Right kidney (tissue), 9 donors: ENCODE measurements at places on chromosomes 16 and 17.

GRCh38 chr17:45292696-45293412, 24.0 kb downstream of the MAP3K14 start:
- DNase-seq: no peak

GRCh38 chr17:7336240-7337175, at the start of gene ACAP1:
Gene ACAP1, plus strand, starts transcription at chr17:7336529. Its CDS starts 206 bp downstream, at chr17:7336735.
- no peak for DNase-seq

GRCh38 chr17:16074423-16074822, 74.8 kb downstream of the TTC19 start:
- DNase-seq: no peak

DNA sequence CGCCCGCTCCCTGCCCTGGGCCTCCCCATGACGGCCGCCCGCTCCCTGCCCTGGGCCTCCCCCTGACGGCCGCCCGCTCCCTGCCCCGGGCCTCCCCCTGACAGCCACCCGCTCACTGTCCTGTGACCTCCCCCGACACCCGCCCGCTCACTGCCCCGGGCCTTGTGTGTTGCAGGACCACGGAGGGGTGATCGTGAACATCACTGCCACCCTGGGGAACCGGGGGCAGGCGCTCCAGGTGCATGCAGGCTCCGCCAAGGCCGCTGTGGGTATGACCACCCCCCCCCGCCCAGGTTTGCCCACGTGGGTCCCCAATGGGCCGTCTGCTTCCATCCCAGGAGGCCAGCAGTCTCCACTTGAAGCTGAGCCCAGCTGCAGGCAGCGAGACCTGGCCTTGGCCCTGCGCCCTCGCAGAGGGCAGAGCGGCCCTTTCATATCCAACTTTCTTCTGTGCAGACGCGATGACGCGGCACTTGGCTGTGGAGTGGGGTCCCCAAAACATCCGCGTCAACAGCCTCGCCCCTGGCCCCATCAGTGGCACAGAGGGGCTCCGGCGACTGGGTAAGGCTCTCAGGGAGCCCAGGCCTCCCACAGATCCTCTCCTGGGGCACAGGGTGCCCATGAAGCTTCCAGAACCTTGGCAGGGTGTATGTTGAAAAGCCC, 9.0 kb downstream of the DECR2 start:
- no peak for DNase-seq

GRCh38 chr16:60304720-60305119, 1570.6 kb upstream of the GOT2 start:
- DNase-seq: no peak

DNA sequence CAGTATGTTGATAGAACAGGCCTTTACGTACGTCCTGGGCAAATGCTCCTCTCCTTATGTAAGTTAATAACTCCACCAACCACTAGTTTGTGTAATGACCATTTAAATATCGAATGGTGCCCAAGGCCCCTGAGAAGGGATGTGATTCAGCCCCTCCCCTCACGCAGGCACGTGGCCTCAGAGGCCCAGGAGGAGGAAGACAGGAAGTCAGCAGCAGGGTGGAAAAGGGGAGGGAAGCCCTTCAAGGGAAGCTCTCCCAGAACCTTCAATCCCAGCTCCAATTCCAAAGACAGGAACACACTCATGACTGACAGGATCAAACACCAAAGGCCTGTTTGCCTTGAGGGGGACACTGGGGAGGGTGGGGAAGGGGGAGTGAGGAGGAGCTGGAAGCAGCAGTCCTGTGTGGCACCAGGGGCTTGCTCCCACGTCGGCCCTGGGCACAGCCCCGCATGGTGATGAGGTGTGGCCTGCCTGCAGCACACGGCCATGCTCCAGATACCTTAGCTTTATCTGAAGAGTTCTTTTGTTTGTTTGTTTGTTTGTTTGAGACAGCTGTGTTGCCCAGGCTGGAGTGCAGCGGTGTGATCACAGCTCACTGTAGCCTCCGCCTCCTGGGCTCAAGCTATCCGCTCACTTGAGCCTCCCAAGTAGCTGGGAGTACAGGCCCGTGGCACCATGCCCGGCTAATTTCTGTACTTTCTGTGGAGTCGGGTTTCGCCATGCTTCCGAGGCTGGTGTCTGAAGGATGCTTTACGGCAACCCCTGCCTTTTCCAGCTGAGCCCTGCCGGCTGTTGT, 105.0 kb downstream of the ZNF778 start:
- no peak for DNase-seq

DNA sequence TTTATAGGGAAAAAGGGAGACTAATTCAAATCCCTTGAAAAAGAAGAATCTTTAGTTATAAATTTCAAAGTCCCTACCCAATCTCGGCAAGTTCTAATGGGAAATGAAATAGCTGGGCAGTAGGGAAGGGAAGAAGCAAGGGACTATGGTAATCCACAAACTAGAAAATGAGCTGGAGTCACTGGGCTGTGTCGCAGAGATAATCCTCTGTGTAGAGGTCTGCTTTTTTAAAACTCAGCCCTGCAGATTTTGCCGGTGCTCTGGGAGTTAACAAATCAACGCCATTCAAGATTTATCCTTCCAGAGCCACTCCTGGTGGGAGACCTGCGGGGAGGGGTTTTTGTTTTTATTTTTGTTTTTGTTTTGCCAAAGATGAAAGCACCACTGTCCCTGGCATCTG, 20.8 kb downstream of the SNX11 start:
- no peak for DNase-seq

DNA sequence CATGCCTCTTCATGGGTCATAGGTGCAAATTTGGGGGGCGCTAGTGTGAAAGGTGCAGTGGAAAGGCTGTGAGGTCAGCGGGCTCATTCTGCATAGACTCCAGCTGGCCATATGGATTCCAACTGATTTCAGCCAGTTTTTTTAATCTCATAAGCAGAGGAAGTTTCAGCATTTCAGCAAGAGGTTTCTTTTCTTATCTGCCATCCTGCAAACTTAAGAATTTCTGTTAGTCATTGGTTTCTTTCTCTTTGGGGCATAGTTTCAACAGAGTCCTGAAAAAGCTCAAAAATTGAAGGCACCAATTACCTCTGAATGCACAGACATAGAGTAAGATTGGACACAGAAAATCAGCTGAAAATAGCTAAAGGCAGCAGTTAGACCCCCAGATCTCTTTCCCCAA, 16.2 kb upstream of the ALOX15 start:
- no peak for DNase-seq

DNA sequence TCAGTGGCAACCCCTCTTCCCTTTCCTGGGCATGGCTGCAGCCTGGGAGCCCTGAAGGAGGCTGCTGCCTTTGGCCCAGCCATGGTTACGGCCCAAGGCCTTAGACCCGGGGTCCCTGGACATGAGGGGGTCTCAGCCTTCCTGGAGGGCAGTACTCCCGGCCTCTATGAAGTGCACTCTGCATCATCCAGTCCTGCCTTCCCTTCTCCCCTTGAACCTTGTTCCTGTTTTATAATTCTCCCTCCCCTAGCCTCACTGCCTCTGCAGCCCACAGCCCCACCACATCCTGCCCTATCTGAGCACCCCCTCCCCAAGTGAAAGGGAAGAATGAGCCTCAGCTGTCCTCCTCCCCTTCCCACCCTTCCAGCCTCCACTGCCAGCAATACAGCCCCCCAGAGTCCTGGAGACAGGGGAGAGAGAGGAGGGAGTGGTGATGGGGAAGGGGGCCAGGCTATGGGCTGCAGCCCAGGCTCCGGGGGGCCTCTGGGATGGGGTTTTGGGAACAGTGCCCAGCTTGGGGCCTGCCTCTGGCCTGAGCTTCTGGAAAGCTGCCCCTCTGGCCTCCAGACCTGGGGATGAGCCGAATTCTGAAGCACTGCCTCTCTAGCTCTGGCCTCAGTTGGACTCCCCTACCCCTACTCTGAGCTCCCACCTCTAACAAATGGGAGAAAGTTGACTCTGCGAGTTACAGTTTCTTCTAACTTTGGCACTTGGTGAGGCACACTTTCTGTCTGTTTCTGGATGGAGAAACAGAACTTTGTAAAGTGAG, 7.6 kb downstream of the CCR7 start:
- DNase-seq: no peak

DNA sequence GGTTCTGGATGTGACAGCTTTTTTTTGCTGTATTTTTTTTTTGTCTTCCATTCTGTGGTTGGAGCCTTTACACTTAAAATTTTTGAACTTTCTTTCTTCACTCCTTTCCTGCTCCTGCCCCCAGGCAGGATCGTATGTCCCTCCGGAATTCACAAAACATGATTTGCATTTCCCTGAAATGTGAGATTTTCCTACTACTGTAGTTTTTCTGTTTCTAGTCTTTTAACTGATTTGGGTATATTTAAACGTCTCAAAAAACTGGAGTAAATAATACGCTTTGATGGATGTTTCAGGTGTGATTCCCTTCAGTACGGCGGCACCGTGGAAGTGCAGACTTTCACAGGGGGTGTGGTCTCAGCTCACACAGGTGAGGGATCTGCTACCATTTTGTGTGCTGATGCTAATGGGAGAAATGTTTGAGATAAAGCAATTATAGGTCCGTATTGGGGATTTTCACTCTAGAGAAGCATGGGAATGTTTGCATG, 686 bp downstream of the SRCAP start:
- no peak for DNase-seq

GRCh38 chr17:17757391-17757791, 76.1 kb downstream of the RAI1 start:
- no peak for DNase-seq

- DNase-seq: no peak
These were observed 19.1 kb upstream of the NCBP3 start for GRCh38 chr17:3865176-3865575.

DNA sequence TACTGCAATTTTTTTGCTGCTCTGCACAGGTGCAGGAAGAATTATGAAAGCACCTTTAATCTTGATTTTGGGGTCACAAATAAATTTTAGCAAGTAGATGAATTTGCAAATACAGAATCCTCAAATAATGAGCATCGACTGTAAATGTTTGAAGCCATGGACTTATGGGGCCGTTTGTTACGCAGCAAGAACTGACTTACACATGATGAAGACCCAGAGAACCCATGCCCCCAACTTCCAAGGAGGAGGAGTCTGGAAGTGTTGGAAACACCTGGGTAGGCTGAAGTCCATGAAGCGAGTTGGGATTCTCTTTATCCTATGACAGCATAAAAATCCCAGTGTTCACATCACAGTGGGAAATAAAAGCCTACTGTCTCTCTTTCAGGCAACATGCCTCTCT, 176.6 kb downstream of the RBFOX3 start:
- DNase-seq: no peak

GRCh38 chr17:43928609-43929008, 13.7 kb downstream of the PPY start:
- no peak for DNase-seq

DNA sequence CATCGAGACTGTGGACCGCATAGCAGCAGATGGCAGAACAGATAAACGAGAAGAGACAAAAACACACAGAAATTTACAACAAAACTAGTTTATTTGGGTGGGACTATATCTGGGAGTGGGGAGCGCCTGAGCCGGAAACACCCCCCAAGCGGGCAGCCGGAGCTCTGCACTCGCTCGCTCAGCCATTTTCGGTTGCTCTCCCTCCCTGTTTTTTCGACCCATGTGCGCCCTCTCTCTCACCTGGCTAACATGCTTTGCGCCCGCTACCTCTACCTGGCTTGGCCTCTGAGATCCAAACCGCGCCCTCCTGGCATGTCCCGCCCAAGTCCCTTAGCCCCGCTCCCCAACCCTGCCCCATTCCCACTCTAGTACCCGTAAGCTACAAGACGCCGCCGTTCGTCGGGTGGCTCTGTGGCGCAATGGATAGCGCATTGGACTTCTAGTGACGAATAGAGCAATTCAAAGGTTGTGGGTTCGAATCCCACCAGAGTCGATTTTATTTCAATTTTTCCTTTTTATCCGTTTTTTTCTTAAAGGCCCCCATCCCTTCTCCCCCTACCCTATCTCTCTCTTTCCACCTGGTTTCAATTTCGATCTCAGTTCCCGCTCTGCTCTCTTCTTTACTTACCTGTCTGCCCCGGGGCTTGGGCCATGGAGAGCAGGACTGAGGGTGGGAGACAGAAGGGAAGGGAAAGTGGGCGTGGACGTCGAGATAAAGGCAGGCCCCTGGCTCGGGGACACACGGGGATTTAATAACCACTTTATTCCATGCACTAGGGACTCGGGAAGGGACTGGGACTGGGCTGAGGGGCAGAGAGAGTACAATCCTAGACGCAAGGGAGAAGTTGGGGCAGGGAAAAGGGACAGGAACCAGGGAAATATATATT, 2.4 kb upstream of the ALOXE3 start:
- peak; percentile 31 for DNase-seq
